ENCODE measurements at places on chromosomes 2 and 18. TPM values are rescaled to one million over a fixed set of nuclear protein-coding genes. Genes with fewer than 3 reads are reported as not detected.

- H3K4me3 ChIP-seq, result no peak overlapping the region
- DNase-seq, result no peak
- H3K27ac ChIP-seq, result no peak overlapping the region
- H3K36me3 ChIP-seq, result no peaks in the 10 kb centered on the region
- H3K4me1 ChIP-seq, result no peaks in the 10 kb centered on the region
Observed at GRCh38 chr18:425106-425745, 75.3 kb downstream of the COLEC12 start.

CRYBA2 gene
- not detected for total RNA-seq

HES6 gene
- total RNA-seq, result 7.1 TPM

GRCh38 chr2:239779584-239779983 lies 245.6 kb downstream of the NDUFA10 start:
- H3K4me1 ChIP-seq, result no peaks in the 10 kb centered on the region
- H3K36me3 ChIP-seq, result no peaks in the 10 kb centered on the region
- H3K27ac ChIP-seq, result no peak overlapping the region

CCT4 gene
- 127 TPM for total RNA-seq

ADD2 gene
- total RNA-seq, result 25.7 TPM

- no peak overlapping the region for H3K27ac ChIP-seq
- no peak overlapping the region for H3K4me3 ChIP-seq
- peaks cover 4% of the 10 kb centered on the region for H3K36me3 ChIP-seq
- peaks cover 8% of the 10 kb centered on the region for H3K4me1 ChIP-seq
Observed at GRCh38 chr2:41722668-41723369, 325.0 kb upstream of the PKDCC start.

GRCh38 chr18:22223254-22223964 lies 54.0 kb downstream of the GATA6 start:
- H3K36me3 ChIP-seq, result no peaks in the 10 kb centered on the region
- no peak overlapping the region for H3K27ac ChIP-seq
- H3K4me3 ChIP-seq, result no peak overlapping the region

- no peaks in the 10 kb centered on the region for H3K27me3 ChIP-seq
- no peak for DNase-seq
- H3K4me1 ChIP-seq, result no peaks in the 10 kb centered on the region
- no peak overlapping the region for H3K27ac ChIP-seq
Observed at GRCh38 chr18:31225668-31226067, 63.0 kb upstream of the DSC1 start.

Measured in activated naive CD8-positive, alpha-beta T cell treated with anti-CD3 and anti-CD28 coated beads, Interleukin-2, amount 10 ng/mL, durations not matched to agents 7 days and 5 days (primary cell).